Frontal cortex (tissue), 4 donors: ENCODE measurements at places on chromosomes 6 and 20.

GRCh38 chr6:50822078-50822476 is 3.4 kb downstream of the TFAP2B start:
- no peak for DNase-seq

- no peak for DNase-seq
Measured at GRCh38 chr6:168432196-168432595, 8.8 kb upstream of the SMOC2 start.

GRCh38 chr20:57980506-57980905 is 247.9 kb downstream of the ANKRD60 start:
- no peak for DNase-seq

DNA sequence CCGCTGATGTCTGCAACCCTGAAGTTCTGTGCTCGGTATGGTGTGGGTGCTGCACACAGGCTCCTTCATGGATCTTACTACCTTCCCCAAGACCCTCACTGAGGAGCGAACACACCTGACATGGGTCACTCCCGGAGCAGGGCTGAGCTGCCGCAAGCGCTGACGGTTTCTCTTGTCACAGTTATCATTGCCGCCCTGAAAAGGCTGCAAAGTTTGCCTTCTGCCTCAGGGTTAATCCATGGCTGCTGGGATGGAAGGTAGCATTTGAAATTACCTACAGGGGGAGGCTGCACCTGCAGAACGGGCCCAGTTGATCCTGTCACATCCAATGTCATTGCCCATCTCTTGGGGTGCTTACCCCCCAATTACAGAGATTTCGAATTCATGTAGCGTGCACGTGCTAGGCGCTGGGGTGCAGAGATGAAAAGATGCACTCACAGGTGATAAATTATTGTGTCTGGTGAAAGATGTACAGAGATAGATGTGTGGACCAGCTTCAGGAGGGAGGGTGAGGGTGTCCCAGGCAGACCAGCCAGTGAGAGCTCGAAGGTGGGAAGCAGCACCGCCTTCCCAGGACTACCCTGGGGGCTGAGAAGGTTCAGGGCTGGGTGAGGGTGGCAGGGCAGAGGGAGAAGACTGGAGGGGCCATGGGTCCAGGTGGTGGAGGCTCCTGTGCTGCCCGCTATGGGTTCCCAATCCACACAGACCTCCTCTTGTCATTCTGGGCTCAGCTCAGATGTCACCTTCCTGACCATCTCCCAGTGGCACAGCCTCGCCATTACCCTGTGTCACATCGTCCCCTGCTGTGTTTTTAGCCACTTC is 120.1 kb downstream of the SYCP2 start:
- DNase-seq: no peak

DNA sequence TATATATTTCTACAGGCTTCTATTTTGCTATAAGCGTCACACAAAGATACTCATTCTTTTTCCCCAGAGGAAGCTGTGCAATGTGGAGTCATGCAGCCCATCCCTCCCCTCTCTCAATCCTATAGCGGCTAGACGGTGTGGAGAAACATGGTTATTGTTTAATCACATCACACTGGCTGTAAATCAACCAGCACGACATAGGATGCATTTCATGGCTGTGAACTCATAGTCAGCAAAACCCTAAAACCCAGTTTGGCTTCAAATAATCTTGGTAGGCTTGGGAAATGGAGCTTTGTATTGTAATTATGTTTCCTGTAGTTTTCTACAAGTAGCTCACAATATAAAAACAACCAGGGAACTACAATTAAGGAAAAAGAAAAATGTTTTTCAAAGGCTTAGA is 16.8 kb downstream of the FOXC1 start:
- no peak for DNase-seq

DNA sequence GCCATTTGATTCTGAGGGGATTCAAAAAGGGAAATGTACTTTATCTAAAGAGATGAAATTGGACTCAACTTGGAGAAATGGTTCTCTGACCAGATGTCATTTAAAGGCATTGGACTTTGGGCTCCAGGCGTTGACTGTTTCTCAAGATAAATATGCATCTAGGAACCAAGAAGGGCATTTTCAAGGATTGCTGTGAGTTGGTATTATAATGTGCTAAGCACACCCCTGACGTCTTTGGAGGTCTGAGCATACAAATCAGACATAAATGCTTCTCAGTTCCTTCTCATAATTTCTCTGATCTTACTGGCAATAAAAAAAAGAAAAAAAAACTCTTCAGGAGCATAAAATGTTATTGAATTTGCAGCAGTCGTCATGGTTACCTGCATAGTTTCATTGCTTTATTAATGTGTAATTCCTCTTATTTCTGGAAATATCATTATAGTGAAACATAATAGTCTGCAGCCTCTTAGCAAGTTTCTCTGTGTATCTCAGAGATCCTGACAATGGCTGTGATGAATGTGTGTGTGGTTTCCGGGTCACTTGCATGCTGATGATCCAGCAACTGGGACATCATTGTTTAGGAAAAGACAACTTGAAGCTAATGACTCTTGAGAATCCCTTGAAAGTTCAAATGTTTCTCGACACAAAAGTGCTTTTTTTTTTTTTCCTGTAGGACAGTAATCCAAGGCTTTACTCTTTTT is 136.0 kb downstream of the AIG1 start:
- DNase-seq: no peak

- no peak for DNase-seq
Measured at GRCh38 chr6:137498481-137499190, 4.4 kb upstream of the OLIG3 start.

- no peak for DNase-seq
Measured at GRCh38 chr20:62477669-62478455, 2.1 kb upstream of the GATA5 start.

GRCh38 chr6:21729431-21729830 is 135.9 kb downstream of the SOX4 start:
- DNase-seq: no peak
